ENCODE measurements at places on chromosomes 2 and 18. TPM values are rescaled to one million over a fixed set of nuclear protein-coding genes. Genes with fewer than 3 reads are reported as not detected.

DNA sequence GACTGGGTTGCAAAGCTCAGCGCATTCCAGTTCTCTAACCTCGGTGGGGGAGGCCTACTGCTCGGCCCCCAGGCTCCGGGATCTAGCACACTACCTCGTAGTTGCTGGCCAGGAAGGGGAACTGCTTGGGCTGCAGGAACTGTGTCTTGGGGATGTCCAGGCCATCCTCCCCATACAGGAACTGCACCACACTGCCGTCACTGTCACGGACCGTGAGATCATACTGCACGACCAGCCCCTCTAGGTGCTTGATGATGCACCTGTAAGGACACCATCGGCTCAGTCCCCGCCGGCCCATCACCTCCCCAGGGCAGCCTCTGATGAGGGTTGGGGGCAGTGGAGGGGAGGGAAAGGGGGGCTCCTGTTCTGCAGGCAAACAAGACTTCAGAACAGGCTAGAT lies 61.6 kb downstream of the POLR1A start:
- no peak for DNase-seq

- DNase-seq, result no peak
Measured at GRCh38 chr2:129010262-129010661, 691.6 kb upstream of the HS6ST1 start.

GRCh38 chr2:62382122-62382521 lies 123.9 kb downstream of the TMEM17 start:
- peak; percentile 35 for DNase-seq

- no peak for DNase-seq
Measured at GRCh38 chr2:118055512-118056164, 32.6 kb upstream of the INSIG2 start.

GRCh38 chr2:135986507-135986906 lies 1.1 kb upstream of the DARS1 start:
- DNase-seq, result no peak

DNA sequence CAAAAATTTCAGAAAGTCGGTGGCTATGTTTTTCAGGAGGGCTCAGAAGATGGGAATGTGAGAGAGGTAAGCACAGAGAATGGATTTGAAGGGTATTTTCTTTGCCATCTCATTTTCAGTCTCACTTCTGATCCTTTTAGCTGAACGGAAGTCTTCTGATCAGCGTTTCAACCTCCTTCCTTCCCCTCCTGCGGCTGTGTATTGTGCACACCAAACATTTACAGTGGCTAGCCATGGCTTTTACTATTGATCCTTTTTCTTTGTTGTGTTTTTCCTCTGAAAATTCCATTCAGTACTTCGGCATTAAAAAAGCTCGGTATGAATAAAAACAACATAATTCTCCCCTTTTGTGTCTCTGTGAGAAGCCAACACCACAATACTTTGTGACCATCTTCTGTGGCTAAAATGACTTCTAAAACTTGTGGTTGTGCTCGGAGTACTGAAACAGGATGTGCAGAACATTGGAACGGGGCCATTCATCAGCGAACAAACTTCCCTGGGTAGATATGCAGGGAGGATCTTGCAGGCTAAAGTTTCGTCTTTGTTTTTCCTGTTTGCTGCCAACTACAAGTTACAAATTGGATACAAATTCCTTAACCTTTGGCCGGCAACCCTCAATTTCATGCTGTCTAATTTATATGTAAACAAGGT lies 260.8 kb upstream of the FAM98A start:
- peak; percentile 56 for DNase-seq

The CFAP53 gene
- total RNA-seq, result 0.36 TPM

The CRYBA2 gene
- 0.20 TPM for total RNA-seq

The MC4R gene
- total RNA-seq, result not detected
